ENCODE measurements at places on chromosomes 5 and 9. TPM values are rescaled to one million over a fixed set of nuclear protein-coding genes. Genes with fewer than 3 reads are reported as not detected.

GRCh38 chr5:95035891-95036685 is 248.8 kb downstream of the MCTP1 start:
- no peak for DNase-seq

DNA sequence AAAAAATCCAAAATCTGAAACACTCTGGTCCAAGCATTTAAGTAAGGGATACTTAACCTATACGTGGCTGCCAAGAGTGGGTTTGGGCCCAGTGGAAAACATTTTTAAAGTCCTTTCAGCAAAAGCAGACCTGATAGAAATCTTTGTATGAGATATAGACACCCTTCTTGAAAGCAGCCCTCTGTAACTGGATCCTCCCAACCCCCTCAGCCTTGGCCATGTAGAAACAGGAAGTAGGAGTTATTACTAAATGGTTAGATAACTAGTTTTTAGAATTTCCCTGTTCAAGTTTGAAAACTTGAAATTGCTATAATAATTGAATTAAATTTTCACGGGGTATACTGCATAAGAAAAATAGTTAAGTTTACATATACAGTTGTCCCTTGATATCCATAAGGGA is 111.3 kb upstream of the PCA3 start:
- no peak for DNase-seq

DNA sequence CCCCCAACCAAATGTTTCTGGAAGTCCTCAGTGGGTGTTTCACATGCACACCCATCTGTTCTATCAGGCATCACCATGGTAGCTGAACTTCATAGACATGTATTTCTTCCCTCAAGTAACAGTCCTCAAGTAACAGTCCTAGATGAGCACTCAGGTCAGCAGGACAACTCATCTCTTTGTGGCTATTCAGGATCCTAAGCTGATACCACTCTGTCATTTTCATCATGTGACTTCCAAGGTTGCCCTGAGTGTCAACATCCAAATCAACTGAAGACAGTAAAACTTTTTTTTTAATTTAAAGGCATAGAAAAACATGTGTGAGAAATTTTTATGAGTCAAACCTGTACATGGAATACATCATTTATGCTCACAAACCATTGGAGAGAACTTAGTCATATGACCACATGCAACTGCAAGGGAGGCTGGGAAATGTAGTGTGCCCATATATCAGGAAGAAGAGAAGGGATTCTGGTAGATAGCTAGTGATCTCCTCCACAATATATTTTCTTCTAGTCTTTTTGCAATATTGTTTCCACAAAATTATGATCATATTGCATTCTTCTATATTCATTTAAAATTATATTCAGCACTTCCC is 64.2 kb upstream of the FST start:
- DNase-seq, result no peak

DNAI1 gene
- 2.1 TPM for polyA plus RNA-seq

FOXD4L4 gene
- polyA plus RNA-seq, result 0.12 TPM

ADRA1B gene
- 3.2 TPM for polyA plus RNA-seq

ARSK gene
- polyA plus RNA-seq, result 14.2 TPM

DOCK2 gene
- 2.6 TPM for polyA plus RNA-seq

DNA sequence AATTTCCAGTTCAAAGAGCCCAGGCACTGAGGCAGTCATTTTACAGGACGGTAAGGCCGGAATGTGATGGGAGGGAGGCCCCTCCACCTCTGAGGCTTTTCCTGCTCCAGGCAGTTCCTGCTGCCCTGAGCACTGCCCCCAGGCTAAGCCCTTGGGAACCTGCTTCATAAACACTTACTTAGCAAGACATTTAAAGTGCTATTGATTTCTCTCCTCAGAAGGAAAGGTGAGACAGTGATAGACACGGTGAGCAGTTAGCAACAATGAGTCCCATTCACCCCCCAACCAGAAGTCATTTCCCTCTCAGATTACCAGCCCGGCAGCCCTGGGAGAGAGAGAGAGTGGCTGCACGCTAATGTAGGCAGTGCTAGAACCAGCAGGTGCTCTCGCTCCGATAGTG is 462.5 kb downstream of the SPOCK1 start:
- peak; percentile 21 for DNase-seq

DNA sequence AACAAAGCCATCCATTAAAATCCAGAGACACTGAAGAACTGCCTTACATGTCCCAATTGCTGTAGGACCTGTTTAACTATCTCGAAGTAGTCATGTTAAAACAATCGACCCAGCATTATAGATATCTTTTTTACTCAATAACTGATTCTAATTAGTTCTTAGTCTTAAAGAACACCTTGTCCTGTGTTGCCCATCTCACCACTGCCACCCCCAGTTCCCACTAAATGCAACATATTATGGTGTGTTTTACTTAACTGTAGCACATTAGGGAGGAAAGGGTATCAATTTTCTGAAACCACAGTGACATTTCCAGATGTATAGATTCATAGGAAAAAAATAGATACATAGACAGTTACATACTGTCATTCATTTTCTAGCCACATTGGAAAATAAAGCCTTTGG is 221.2 kb downstream of the MEF2C start:
- DNase-seq, result no peak
